ENCODE measurements at places on chromosomes 16 and 17.

DNA sequence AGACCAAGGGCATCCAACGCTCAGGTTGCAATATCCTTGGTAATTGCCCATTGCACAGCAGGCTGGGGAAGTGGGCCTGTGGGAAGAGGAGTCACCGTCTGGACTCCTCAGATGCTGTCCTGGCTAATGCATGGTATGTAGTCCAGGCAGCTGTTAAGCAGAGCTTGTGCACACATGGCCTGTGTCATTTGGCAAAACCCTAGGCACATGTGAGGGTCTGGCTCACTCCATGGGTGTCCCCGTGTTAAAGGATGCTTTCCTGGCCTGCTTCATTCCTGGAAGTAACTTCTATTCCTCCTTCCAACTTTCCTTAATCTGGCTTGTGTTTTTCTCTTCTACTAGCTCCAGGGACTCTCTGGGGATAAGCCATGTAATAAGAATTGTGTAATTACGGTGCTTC is 378.0 kb upstream of the CA10 start:
- no peak for DNase-seq

DNA sequence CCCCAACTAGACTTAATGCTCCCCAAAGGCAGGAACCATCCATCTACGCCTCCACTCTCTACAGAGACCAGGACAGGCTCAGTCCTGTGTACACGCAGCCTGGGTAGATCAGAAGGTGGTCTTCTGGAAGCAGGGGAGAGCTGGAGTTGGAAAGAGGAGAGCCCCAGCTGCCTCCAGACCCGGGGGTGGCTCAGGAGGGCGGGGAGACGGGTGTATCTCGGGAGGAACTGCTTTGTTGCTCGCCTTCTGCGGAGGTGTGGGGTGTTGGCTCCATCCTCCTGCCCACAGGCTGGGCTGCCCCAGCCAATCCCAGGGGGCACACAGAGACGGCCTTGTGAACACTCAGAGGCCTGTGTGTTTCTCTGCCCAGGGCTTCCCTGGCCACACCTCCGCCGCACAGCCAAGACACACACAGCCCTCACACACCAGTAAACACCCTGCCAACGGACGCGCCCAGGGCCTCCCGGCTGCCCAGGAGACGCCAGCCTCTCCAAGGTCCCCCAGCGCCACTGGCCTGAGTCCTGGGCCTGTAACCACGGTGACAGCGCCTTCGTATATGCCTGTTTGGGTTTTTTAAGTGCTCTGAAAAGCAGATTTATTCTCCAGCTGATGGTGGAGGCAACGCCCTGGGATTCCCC is 143.4 kb upstream of the CDC42EP4 start:
- no peak for DNase-seq

DNA sequence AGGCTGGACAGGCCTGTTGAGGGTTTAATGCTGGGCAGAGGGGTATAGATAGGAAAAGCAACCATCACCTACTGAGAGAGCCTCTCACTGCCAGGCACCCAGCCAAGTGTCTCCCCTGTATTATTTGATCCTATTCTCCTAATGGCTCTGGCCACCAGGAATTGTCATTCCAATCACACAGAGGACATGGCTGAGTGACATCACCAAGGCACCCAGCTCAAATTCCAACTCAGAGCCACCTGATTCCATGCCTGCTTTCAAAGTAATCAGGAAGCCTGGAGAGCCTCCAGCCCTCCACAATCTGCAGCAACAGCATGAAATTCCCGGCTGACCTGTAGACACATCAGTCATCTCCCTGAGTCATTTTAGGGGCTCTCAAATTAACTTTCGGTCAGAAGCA is 368.9 kb upstream of the C16orf82 start:
- DNase-seq = no peak

- no peak for DNase-seq
These were observed 3.5 kb downstream of the SMTNL2 start for GRCh38 chr17:4587803-4588202.

DNA sequence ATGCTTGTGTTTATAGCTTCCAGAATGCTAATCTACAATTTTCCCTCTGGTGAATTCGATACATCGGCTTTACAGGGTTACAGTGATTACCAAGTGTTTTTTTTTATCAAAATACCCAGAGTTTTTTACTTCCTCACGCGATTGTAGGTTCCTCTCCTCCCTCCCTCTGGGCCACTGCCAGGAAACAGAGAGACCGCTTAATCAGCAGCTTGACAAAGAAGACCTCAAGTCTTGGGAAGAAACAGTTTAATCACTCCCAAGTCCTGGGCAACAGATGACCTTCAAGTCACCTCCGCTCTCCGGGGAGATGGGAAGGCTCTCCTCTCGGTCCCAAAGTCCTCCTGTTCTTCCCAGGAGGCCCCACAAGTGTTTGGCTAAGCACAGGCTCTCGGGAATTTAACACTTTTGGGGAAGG is 23.5 kb downstream of the SMTNL2 start:
- DNase-seq = no peak
